Activated CD4-positive, alpha-beta memory T cell treated with anti-CD3 and anti-CD28 coated beads, Interleukin-2, amount 10 ng/mL, durations not matched to agents 7 days and 5 days (primary cell): ENCODE measurements at places on chromosomes 2 and 18. TPM values are rescaled to one million over a fixed set of nuclear protein-coding genes. Genes with fewer than 3 reads are reported as not detected.

The STK16 gene
- total RNA-seq, result 41.6 TPM

The LHCGR gene
- not detected for total RNA-seq

The PPIG gene
- total RNA-seq, result 48.8 TPM

The NRP2 gene
- total RNA-seq, result 2.3 TPM

The POLE4 gene
- total RNA-seq, result 39.9 TPM

The LYPD6 gene
- total RNA-seq, result not detected

The ALPI gene
- total RNA-seq, result not detected

The UGT1A8 gene
- total RNA-seq, result not detected

The SLC5A7 gene
- not detected for total RNA-seq

The CD8B2 gene
- not detected for total RNA-seq

The RIOK3 gene
- 74.8 TPM for total RNA-seq

The RAX gene
- 0.10 TPM for total RNA-seq

The ANKRD53 gene
- total RNA-seq, result not detected

The IHH gene
- not detected for total RNA-seq

The AMER3 gene
- not detected for total RNA-seq

The MOCOS gene
- 0.25 TPM for total RNA-seq

The SERPINB10 gene
- not detected for total RNA-seq

The SCTR gene
- total RNA-seq, result not detected
